ENCODE measurements at places on chromosomes 12 and 14.
A peak's percentile ranks its signal among the peaks of the same experiment; 100 is the strongest.

GRCh38 chr12:97358361-97358760, 104.2 kb upstream of the RMST start:
- no peak for DNase-seq

- DNase-seq, result no peak
Observed at GRCh38 chr12:77315407-77315806, 250.0 kb upstream of the E2F7 start.

GRCh38 chr12:113439606-113440030, 17.4 kb downstream of the SDSL start:
- DNase-seq, result peak; percentile 33

- peak; percentile 68 for DNase-seq
Observed at GRCh38 chr14:74478996-74479635, 14.0 kb downstream of the NPC2 start.

DNA sequence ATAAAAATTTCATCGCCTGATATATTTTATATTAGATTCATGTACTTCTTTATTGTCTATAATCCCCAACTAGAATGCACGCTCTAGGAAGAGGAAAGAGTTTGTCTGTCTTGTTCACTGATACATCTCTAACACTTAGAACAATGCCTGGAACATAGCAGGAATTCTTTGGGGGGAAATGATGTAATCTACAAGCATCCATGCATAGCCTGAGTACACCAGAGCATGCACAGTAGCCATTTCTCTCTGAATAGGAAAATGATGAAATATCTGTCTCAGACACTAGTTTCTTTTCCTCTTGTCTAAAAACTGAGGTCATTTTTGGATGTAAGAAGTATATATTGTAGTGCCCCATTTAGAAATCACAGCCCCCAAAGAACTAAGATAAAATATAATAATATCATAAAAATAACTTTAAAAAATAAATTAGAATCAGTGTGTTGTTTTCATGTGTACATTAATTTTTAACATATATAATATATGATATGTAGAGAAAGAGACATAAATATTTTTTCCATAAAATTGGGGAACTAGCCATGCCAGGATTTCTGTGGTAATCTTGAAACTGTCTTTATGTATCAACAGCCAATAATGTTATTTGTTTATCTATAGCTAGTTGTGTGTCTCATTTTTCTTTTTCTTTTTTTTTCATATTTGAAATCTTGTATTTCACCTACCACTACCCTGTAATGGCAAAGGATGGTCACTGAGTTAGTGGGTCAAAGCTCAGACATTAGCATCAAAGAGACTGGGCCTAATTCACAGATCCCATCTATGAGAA, 155.6 kb upstream of the TMCC3 start:
- peak; percentile 26 for DNase-seq

GRCh38 chr14:91127401-91127801, 13.5 kb downstream of the DGLUCY start:
- DNase-seq, result peak; percentile 100

- no peak for DNase-seq
Observed at GRCh38 chr12:112029301-112029700, 16.1 kb downstream of the ERP29 start.

- DNase-seq, result no peak
Observed at GRCh38 chr14:69317780-69318179, 57.8 kb downstream of the GALNT16 start.

DNA sequence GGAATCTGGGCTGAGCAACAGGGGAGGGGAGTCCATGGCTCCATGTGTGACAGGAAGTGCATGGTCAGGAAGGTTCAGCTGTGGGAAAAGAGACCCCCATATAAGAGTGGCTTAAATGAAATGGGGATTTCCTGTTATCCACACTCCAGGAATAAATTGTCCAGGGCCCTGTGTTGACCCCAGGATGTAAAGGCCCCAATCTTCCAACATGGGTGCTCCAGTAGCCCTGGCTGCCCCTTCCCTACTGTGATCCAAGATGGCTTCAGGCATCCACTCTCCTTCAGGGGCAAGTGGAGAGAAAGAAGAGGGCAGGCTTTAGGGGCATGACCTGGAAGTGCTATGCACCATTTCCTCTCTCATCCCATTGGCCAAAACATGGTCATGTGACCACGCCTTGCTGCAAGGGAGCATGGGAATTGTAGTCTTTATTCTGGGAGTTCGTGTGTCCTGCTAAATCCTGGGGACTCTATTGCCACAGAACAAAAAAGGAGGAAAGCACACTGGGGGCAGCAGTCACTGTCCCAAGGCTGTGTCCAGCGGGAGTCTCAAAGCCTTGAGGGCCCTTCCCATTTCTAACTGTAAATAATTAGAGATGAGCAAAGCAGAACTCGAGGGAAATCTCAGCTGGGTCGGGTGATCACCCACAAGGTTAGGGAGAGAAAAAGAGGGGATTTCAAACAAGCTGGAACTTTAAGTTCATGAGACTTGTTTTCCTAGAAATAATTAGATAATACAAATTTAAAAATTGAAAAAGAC, 289.2 kb downstream of the ADGRD1 start:
- DNase-seq, result no peak

DNA sequence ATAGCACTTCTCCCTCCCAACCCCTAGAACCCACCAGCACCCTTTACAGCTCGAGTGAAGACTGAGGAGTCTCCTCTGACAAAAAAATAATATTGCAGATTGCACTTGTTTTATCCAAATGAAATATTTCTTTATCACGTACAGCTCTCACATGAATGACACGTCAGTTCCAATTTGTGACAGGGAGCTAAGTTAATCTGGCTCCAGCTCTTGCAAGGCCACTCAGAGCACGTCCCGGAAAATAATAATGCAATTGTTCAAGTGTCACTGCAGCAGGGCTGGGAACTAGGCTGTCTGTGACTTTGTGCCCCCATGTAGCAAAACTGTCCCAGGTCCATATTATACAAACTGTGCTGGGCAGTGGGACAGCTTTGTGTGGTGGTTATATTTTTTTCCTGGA, 539.6 kb downstream of the VRK1 start:
- DNase-seq, result no peak

- DNase-seq, result no peak
Observed at GRCh38 chr12:130831246-130831645, 7.8 kb downstream of the STX2 start.

GRCh38 chr12:1863823-1864222, 43.5 kb downstream of the LRTM2 start:
- DNase-seq, result no peak

DNA sequence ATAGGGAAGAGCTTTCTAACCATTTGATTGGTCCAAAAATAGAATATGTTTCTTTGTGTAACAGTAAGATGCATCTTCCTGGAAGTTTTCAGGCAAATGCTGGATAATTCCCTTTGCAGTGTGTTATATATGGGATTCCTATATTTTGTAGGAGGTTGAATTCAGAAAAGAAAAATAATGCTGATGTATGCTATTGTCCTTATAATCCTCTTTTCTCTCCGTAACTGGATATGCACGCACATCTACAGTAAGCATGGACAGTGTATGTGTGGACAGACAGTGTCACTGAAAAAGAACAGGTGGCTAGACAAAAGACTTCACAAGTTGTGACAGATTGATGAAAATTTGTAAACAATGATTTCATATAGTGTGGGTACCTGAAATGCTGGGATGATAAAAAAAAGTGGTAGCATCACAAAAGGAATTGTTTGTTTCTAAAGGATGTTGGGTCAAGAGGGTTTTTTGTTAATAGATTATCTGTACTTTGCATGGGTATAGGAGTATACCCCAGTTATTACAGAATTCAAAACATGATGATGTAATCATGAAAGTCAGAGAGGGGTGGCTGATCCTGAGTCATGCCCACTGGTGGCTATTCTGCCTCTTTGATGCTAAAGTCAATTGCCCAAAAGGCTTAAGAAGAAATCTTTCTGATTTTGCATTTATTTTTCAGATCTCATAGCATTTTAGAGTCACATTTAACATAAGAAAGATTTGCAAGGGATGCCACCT, 160.7 kb upstream of the TMTC1 start:
- no peak for DNase-seq

DNA sequence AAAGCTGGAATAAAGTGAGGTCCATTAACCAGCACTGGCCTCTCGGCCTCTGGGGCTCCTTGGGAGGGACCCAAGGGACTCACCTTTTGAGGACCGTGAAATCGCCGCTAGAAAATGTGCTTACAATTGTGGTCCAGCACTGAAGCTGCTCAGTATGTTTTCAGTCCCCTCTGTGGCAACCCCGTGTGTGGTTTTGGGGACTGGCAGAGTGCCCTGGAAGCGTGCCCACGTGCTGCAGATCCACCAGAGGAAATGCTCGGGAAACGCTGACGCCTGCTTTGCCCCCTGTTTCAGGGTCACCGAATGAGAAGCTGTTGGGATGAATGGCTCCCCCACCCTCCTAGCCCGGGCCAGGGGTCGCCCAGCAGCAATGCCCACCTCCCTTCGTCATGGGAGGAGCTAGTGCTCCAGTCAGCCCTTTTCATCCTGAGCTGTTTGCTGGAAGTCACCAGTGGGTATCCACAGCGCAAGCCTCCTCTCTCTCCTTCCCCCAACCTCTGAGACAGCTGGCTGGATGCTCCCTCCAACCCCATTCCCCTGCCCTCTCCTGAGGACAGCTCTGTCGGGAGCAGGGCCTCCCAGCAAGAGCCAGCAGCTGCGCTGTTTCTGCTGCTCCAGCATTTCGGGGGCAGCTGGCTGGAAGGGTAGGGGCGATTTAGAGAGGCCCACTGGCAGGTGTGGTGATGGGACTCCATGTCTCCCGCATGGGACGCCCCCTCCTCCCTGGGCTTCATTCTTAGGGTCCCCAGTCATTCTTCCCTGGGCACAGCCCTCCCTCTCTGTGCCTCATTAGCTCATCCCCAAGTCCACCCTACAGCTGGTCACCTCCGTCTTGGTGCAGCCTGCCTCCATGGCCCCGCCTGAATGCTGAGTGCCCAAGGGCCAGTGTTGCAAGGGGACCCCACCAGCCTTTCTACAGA, 33.2 kb upstream of the PPP1R13B start:
- no peak for DNase-seq

DNA sequence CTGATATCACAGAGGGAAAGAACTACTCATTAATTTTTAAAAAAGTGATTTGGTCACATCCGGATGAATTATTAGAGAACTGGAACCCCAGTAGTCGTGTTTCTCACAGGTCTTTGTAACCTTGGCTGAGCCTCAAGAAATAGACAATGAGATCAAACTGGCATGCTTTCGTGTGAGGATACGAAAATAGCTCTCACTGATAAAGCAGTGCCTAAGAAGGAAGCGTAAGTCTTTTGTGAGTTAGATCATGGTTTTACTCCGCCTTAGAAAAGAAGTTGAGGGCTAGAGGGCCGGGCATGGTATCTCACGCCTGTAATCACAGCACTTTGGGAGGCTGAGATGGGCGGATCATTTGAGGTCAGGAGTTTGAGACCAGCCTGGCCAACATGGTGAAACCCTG, 33.8 kb upstream of the GALNT16 start:
- no peak for DNase-seq

DNA sequence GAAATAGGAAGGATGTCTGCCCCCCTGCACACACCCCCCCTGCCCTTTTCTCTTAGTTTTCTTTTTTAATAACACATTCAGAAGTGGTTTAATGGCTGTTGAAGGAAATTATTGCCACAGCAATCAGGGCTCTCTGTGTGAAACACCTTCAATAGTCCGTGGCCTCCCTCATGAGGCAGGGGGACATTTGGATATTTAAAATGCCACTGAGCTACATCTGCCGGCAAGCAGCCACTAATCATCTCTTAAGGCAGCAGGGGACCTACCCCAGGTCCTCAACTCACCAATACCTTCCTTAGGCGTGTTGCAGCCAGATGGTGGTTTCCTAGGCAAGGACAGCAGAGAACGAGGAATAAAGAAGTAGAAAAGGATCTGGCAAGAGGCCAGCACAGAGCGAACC, 283.2 kb downstream of the TTC8 start:
- no peak for DNase-seq

GRCh38 chr12:99810718-99811593, 163.4 kb downstream of the GARIN6 start:
- peak; percentile 51 for DNase-seq

- DNase-seq, result no peak
Observed at GRCh38 chr14:103872481-103873113, 25.2 kb upstream of the PPP1R13B start.

DNA sequence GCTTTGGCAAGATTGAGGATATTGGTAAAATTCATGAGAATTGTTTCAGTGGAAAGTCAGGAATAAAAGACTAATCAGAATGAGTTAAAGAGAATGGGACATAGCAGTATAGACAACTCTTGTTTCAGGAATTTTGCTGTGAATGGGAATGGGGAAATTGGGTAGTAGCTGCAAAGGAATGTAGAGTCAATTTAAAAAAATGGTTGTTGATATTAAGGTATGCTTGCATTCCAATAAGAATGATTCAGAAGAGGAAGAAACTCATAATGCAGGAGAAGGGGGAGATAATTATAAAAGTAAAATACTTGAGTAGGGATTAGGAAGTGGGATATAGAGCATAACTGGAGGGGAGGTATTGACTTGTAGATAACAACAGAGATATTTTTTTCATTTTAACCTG, 40.7 kb downstream of the MNAT1 start:
- DNase-seq, result no peak

GRCh38 chr12:41459906-41460214, 271.7 kb downstream of the PDZRN4 start:
- DNase-seq, result no peak

- DNase-seq, result no peak
Observed at GRCh38 chr14:92490239-92490959, 23.2 kb upstream of the RIN3 start.

- peak; percentile 66 for DNase-seq
Observed at GRCh38 chr14:73293782-73294781, 56.8 kb downstream of the PAPLN start.

DNA sequence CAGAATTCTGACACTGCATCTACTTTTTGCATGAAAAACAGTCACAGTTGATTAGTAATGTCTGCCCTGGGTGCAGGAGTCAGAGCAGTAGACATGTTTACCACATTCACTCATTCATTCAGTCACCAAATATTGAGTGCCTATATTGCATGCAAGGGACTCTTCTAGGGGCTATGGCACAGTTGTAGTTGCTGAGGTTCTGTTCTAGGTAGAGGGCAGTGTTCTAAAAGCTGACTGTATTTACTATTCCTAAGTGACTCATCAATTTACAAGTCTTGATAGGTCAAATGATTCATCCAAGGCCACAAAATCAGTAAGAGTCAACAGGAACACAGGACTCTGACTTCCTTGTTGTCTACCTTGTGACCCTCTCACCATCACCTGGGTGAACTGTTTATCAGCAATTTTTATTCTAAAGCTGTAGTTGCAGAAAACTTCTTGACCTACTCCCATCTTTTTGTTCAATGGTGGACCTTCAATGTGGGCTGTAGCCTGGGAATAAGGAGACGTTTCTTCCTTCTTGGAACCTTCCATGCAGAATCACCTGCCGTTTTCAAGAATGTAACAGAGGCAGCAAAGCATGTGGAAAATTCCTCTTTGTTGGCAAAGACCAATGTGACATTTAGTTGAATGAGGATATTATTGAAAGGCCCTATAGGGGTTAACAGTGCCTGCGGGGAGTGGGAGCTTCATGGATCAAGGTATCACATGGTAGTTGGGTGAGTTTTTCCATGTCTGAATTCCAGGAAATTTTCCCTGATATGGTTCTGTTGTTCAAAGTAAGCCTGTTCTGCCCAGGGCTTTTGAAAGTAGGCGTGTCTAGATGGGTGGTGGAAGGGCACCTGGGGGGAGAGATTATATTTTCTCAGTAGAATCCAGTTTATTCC, 223.2 kb downstream of the KTN1 start:
- DNase-seq, result no peak

All from trophoblast cell (in vitro differentiated cells and primary cell).